ENCODE measurements at places on chromosomes 3 and 15.

GRCh38 chr15:73632670-73633058, 525 bp downstream of the NPTN start:
- no peak for DNase-seq

GRCh38 chr3:119181765-119182164, 8.4 kb downstream of the UPK1B start:
- DNase-seq = no peak

DNA sequence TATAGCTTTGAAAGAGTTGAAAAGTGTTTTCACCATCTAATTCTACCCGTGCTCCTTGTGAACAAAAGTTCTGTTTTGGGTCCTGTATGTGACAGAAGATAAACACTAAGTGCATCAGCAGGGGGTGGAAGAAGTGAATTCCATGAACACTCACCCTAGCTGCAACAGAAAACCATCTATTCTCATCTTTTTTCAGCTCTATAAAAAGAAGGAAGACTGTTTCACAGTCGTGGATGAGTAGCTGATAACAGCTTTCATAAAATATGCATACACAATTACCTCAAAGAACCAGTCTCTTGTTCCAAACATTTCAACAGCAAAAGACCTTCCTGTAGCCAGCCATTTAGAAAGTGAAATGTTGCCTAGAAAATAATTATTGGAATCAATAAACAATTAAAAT, 281.7 kb upstream of the RASGRP1 start:
- no peak for DNase-seq

DNA sequence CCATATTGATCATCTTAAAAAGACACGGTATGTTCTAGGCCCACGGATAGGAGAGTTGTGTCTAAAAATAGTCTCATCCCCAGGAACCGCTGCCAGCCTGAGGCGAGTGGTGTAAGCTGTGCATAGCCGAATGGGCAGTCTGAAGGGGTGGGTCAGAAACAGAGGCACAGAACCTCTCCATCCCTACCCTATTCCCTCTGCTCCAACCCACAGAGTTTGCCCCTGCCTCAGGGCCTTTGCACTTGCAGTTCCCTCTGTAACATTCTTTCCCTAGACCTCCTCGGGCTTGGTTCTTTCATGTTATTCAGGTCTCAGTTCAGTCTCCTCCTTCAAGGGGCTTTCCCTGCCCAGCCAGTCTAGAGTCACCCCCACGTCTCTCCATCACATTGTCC, 4.8 kb downstream of the SCN5A start:
- DNase-seq = no peak

DNA sequence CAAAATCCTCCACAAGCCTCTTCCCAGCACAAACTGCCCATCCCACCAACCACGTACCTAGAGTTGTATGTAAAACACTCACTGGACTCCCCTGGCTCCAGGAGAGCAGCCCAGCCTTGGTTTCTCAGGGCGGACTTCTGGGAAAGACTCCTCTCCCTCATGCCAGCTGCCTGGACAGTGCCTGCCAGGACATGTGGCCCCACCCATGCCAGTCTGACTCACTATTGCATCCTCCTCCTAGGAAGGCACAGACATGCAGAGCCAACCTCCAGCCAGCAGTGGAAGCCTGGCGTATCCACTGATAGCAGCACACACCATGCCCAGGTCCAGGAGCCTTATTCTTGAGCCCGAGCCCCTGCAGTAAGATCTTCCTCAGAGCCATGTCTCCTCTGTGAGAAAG, 8.6 kb downstream of the PKM start:
- DNase-seq = no peak

GRCh38 chr3:134681522-134681900, 30.7 kb upstream of the KY start:
- DNase-seq = no peak

- no peak for DNase-seq
These were observed 35.0 kb downstream of the RASA2 start for GRCh38 chr3:141521781-141522180.

DNA sequence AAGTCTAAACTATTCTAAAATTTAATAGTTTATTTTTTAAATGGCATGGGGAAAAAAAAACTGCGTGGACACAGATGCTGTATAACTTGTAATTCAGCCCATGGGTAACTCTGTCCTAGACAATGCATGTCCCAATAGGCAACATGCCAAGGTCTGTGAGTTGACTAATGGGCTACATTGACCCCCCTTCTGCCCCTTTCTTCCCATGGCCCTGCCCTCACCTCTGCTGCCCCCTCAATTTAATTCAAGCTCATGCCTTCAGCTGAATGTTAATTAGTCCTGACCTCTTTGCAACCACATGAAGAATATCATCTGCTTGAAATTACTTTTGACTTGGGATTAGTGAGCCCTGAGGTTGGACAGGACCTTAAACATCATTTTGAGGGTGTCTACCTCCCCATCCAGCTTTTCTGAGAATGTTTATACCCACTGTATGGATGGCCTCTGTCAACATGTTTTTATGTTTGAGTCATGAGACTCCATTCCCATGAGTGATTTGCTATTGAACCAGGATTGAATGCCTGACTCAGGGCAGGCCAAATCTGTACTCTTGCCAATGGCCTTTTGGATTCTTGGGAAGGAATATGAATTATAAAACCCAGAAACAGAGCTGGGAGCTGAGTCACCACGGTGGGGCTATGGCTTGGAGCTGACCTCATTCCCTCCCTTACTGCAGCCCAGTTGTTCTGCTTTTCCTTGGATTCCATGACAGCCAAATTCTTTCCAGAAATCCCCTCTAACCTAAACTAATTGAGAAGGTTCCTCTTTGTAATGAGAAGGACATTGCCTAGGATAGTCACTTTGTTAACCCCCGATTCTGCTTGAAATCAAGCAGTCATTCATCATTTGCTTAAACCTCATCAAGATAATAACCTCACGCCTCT, 33.5 kb upstream of the PDE8A start:
- no peak for DNase-seq

DNA sequence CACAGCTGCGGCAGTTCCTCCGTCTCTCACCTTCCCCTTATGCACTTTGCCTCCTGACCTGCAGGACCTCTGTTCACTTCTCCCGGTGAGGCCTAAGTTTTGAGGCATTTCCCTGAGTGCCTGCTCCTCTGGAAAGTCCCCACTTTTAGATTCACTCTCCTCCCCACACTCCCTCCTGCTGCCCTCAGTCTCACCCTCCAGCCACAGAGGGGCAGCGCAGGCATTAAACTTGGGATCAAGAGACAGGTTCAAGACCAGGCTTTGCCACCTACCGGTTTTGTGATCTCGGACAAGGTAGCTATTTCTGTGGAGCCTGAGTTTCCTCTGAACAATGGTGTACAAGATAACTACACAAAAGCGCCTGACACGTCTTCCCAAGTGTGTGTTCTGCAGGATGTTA, 19.4 kb downstream of the SLC6A11 start:
- no peak for DNase-seq

GRCh38 chr3:61439122-61439458, 122.3 kb upstream of the PTPRG start:
- DNase-seq = no peak

DNA sequence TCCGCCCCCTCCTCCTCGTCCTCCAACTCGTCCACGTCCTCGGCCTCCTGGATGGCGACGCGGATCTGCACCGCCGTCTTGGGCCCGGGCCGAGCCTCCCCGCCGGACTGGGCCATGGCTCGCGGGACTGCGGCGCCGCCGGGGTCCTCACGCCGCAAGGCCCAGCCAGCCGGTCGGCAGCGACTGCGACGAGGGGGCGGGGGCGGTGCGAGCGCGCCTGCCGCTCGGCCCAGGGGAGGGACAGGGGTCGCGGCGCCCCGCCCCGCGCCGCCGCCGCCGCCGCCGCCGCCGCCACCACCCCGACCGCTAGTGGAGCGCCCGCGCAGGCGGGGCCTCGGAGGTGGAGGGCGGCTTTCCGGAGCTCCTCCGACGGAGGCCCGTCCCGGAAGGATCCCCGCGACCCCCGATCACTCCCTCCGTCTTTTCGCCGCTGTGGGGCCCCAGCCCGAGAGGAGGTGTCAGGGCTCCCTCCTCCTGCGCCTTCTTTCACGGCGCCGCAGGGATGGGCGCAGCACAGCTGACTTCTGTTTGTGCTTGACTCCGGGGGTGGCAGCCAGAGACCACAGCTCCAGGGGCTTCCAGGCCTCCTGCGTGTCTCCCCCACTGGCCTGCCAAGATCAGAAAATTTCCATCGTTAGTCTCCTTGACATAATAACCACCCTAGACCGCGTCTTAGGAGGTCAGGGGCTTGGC, at the start of gene LARP6:
LARP6 (minus strand) TSS at position 185 of the 693 bp plus-strand sequence; CDS start at position 116, 69 bp downstream.
- no peak for DNase-seq

DNA sequence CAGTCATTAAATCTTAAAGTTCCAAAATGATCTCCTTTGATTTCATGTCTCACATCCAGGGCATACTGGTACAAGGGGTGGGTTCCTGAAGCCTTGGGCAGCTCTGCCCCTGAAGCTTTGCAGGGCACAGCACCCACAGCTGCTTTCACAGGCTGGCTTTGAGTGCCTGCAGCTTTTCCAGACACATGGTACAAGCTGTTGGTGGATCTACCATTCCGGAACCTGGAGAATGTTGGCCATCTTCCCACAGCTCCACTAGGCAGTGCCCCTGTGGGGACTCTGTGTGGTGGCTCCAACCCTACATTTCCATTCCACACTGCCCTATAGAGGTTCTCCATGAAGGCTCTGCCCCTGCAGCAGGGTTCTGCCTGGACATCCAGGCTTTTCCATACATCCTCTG, 211.1 kb upstream of the THBS1 start:
- DNase-seq = no peak

DNA sequence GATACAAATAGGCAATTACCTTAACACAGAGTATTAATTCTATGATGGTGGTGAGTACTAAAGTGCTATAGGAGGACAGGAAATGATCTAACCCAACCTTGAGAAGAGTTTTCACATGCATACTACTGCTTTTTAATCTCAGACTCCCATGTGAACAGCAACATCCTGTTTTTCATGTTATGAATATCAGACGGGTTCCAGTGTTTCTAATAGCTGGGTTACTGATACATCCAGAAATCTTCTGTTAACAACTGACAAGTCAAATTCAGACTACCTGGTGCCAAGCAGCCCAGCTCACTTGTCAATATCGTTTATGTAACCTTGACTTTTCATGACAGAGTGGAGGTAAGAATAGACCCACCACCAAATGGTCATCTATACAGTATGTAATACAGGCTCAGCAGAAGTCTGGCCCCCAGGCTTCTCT, 220.2 kb upstream of the COL8A1 start:
- no peak for DNase-seq

- DNase-seq = no peak
These were observed 888.4 kb downstream of the ROBO1 start for GRCh38 chr3:78879295-78879860.

- no peak for DNase-seq
These were observed 218.6 kb upstream of the LRRFIP2 start for GRCh38 chr3:37392957-37393356.

- DNase-seq = no peak
These were observed 27.5 kb upstream of the FAM81A start for GRCh38 chr15:59410391-59410896.

GRCh38 chr15:31615643-31616415, 289.2 kb downstream of the KLF13 start:
- DNase-seq = no peak

- DNase-seq = no peak
These were observed 53.7 kb downstream of the DLG1 start for GRCh38 chr3:197244751-197245150.

DNA sequence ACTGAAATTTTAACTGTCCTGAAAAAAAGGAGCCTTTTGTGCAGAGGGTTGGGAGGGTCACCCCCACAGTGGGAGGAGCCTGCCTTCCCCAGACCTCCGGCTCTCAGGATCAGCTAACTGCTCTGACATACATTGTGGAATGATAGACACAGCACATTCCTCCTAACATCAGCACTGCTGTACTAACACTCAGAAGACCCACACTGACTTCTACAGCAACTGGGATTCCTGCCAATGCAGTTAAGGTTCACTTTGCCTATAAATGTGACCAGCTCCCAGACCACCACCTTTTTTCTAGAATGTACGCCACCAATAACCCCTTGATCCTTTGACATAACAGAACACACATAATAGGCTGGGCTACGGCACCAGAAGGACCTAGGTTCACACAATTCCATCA, 3.2 kb downstream of the CPEB1 start:
- DNase-seq = no peak

- DNase-seq = no peak
These were observed 528.6 kb downstream of the TAFA4 start for GRCh38 chr3:68403741-68404140.

DNA sequence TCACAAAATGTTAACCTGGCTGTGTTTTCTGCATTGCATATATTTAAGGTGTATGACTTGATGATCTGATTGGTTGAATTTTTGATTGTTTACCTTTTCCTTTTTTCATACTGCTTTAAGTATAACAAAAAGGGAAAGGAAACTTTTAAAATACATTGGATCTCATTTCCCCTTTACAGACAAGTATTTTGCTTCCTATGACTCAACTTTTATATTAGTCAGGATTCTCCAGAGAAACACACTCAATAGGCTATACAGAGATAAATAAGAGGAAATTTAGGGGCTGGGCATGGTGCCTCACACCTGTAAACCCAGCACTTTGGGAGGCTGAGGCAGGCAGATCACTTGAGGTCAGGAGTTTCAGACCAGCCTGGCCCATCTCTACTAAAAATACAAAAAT, 205.8 kb downstream of the TJP1 start:
- no peak for DNase-seq

GRCh38 chr3:71784914-71785531, at the start of gene PROK2:
TSS of gene PROK2 (minus strand) at chr3:71785148. CDS start at chr3:71785052, 96 bp downstream.
- no peak for DNase-seq

DNA sequence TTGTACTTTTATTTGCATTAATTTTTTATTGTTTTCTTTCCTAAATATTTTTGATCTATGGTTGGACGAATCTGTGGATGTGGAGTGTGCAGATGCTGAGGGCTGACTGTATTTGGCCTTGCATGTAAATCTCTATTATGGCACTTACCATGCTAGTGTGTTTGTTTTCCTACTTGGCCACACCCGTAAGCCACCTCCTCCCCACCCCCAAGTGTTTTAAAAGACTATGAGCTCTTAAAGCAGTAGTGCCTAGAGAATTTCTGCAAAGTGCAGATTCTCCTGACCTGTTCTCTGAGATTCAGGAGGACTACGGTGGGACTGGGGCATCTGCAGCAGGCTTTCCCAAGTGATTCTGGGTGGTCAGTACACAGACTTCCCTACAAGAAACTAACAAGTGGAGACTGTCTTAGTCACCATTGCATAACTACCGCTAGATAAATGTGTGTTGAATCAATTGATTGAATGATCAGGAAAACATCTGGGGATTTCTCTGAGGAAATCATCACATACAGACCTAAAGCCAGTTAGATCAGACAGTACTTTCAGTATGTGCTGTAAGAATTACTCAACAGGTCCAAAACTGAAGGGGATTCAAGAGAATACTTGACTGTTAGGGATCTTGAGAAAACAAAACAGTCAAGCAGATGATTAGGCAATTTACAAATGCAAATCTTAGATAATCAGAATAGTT, 6.2 kb upstream of the TIPARP start:
- no peak for DNase-seq

- DNase-seq = no peak
These were observed 31.9 kb downstream of the PDIA5 start for GRCh38 chr3:123098426-123099330.

DNA sequence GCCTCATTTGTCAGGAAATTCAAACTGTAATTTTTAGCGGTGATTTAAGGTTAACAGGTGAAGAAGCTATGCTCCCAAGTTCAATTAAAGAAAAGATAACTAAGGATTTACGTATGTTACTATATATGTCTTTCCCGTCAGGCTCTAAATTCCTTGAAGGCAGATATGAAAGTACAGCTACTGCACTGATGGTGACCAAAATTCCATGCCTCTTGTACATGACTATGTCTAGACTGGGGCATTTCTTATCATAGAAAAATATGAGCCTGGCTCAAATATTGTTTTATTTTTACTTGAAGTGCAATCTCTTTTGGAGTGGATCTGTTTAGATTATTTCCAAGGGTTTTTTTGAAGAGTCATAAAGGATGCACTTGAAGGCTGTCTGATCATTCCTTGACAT, 647.1 kb upstream of the KCNMB2 start:
- no peak for DNase-seq
